H9 (cell line): ENCODE measurements at places on chromosomes 3 and 15. TPM values are rescaled to one million over a fixed set of nuclear protein-coding genes. Genes with fewer than 3 reads are reported as not detected.

EXD1 gene
- not detected in 2 replicates for total RNA-seq

- no peak for DNase-seq
These were observed 115.9 kb downstream of the VPS8 start for GRCh38 chr3:184927796-184928315.

DNA sequence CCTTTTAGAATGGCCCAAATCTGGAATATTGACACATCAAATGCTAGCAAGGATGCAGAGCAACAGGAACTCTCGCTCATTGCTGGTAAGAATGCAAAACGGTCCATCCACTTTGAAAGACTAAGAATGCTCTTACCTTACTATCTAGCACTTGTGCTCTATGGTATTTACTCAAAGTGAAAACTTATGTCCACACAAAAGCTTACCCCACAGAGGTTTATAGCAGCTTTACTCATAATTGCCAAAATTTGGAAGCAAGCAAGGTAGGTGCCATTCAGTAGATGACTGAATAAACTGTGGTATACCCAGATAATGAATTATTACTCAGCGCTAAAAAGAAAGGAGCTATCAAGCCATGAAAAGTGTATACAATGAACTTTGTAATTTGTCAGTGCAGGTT, 96.4 kb downstream of the CTNNB1 start:
- no peak for DNase-seq

DNA sequence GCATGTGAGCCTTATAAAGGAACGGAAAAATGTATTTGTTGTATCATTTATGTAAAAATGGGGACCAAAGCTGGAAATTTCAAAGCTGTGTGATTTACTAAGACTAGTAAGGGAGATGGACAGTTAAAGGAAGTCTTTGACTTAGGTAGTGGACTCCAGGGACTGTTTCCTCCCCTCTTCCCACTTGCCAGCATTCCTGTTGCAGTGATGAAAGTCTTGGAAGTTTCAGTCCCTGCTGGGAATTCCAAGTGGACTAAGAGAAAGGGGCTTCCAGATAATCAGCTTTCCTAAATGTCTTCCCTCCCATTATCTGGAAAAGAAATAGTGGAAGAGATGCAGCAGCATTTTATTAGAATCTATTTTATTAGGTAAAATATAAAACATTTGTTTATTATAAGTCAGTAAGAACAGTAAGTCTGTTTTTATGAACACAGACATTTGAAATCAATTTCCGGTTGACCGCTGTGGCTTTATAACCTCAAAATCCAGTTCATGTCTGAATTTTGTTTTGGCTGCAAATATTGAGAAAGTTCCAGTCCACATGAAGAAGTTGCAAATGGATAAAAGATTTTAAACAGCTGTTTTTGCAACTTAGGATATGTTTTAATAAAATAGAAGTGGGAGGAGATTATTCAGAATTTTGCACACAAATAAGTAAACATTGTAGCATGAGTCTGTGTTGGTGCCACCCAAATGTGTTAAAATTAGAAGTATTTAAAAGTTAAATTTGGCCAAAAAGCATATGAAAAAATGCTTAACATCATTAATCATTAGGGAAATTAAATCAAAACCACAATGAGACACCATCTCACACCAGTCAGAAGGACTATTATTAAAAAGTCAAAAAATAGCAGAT, 141.8 kb downstream of the IL20RB start:
- DNase-seq: no peak

GPR62 gene
- 0.13 and 0.33 TPM in 2 replicates for total RNA-seq

DNA sequence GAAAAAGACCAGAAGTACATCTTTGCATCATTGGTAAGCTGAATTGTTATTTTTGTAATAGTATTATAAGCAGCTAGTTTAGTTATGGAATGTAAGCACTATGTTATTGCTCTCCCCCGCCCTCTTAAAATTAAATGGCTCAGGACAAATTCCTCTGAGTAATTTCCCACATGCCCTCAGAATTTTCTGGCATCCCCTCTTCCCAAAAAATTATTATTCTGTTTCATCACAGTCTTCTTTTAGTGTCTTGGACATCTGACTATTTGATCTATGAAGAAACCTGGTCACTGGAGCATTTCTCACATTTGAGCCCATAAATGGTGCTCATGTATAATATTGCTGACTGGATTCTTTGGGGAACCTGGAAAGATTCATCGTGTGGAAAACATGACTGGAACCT, 68.3 kb downstream of the KLHL25 start:
- DNase-seq: no peak

- no peak for DNase-seq
These were observed 34.9 kb upstream of the ST6GAL1 start for GRCh38 chr3:186895406-186895805.

DNA sequence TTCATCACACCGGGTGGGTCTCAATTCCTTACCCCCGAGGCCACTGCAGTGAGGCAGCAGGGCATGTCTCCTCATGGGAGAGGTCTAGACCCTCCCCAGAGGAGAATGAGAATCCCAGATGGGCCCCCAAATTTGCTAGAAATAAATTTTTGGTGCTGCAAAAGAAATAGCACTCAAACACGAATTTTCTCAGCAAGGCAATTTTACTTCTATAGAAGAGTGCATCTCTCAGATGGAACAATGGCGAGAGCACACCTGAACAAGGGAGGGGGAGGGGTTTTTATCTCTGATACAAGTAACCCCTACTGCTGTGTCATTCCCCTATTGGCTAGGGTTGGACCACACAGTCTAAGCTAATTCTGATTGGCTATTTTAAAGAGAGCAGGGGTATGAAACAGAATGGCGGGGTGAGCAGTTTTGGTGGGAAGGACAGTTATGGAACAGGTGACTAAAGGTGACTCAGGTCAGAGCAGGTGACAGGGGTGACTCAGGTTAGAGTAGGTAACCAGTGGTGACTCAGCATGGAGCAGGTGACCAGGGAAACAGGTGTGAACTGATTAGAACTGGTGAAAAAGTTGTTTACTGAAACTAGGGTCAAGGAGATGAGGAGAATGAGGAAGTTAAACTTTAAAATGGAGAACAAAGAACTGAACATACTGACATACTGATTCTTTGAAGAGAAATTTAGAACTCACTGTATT, 93.0 kb upstream of the WNT7A start:
- DNase-seq: no peak
